Left forelimb (tissue), 1 donor: ENCODE measurements at places on chromosomes 3 and 15.

GRCh38 chr15:50542887-50543210 lies 3.6 kb downstream of the USP50 start:
- DNase-seq: no peak

GRCh38 chr15:77143616-77144015 lies 72.7 kb upstream of the TSPAN3 start:
- DNase-seq: no peak

- no peak for DNase-seq
Observed at GRCh38 chr15:97817276-97817890, 143.1 kb upstream of the ARRDC4 start.

DNA sequence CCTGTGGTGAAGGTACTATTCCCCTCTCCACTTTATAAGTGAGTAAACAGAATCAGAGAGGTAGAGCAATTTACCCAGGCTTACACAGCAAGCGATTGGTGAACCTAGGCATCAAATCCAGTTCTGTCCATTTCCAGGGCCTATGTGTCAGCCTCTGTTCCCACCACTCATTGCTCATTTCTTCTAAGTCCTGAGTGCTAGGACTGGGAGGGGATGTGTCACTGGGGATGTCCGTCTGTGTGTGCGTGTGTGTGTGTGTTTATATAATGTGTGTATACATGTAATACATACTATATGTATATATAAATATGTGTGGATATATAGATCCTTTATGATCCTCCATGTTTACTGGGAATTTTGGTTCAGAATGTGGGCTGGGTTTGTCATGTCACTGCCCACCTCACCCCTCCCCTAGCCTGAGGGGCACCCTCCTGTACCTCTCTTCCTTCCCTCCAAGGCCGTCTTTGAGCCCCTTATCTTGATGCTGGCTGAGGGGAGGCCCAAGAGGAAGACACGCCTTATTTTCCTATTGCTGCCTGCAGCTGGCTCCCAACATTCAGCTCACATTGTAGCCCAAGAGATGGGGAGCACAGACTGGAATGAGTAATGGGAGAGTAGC lies 2.1 kb downstream of the TMEM43 start:
- DNase-seq: no peak

- DNase-seq: no peak
Observed at GRCh38 chr3:37586280-37586679, 275.4 kb upstream of the CTDSPL start.
